ENCODE measurements at places on chromosomes 1 and 21. TPM values are rescaled to one million over a fixed set of nuclear protein-coding genes. Genes with fewer than 3 reads are reported as not detected.

- DNase-seq, result peak; percentile 32
Measured at GRCh38 chr1:197980457-197980856, 63.3 kb downstream of the LHX9 start.

The KIF14 gene
- 18.2 TPM for total RNA-seq

GRCh38 chr1:58626293-58626692 lies 49.2 kb upstream of the TACSTD2 start:
- no peak for DNase-seq

The CR1L gene
- total RNA-seq, result 0.37 TPM

The PTPN14 gene
- 79.0 TPM for total RNA-seq

The SLC45A1 gene
- 0.63 TPM for total RNA-seq

DNA sequence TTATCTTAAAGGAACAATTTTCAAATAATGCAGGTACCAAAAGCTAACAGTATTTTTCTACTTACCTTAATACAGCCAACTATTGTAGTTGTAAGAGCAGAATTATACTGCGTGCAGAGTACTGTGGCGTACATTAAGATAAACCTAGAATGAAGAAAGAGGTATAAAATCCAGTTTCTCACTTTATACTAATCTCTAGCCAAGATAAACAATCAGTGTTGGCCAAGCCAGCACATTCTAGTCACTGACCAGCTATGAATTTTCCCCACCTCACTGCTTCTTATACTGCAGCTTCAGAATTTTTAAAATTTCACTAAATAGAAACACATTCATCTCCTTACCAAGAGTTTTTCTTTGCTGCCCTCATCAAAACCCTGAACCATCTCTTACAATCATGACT lies 33.6 kb downstream of the SLC35D1 start:
- DNase-seq, result no peak

GRCh38 chr1:108034396-108034795 lies 69.4 kb upstream of the VAV3 start:
- no peak for DNase-seq

DNA sequence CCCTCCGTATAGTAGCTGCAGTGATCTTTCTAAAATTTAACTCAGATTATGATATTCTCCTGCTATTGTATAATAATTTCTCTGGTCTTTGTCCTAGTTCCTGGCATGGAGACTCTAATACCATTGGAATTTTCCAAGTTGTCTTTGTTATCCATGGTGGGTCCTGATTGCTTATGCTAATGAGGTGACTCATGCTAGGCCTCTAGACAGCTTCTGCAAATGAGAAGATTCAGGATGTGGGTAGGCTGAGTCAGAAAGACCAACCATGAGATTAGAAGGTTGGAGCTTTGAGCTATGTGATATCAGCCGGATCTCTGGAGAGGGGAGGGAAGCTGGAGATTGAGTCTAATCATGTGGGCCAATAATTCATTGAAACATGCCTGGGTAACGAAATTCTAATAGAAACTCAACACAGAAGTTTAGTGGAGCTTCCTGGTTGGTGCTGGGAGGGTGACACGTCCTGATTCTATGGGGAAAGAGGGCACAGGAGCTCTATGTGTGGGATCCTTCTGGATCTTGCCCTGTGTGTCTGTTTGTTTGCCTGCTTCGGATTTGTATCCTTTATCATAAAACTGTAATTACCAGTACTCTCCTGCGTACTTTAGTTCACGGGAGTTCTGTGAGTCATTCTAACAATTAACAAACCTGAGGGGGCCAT lies 73.2 kb upstream of the CNIH3 start:
- no peak for DNase-seq

The CLCA4 gene
- not detected for total RNA-seq

DNA sequence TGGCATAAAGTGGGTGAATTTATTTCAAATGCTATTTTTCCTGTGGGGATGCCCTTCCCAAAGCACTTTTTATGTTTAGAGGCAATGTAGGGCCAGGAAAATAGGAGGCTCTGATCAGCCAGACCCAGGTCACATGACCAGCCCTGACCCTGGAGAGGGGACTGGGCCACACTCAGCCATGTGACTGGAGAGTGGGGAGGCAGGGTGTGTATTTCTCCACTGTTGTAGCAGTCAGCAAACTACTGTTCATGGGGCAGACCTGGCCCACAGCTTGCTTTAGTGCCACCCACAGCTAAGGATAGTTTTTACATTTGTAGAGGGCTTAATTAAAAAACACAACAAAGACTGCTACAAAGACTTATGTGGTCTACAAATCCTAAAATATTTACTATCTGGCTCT lies 153.8 kb downstream of the ACTL8 start:
- no peak for DNase-seq

Data from H9 (cell line).